ENCODE measurements at places on chromosomes 6 and 20. TPM values are rescaled to one million over a fixed set of nuclear protein-coding genes. Genes with fewer than 3 reads are reported as not detected.
A peak's percentile ranks its signal among the peaks of the same experiment; 100 is the strongest.

The RNGTT gene
- 20.1 TPM for total RNA-seq

The SIRPB1 gene
- 6.5 TPM for total RNA-seq

The SMOC2 gene
- not detected for total RNA-seq

The MAP1LC3A gene
- 0.99 TPM for total RNA-seq

The ZBTB46 gene
- 0.11 TPM for total RNA-seq

The TTK gene
- total RNA-seq, result 25.7 TPM

The SLC17A2 gene
- total RNA-seq, result not detected

The TFAP2D gene
- not detected for total RNA-seq

The HLA-DRB5 gene
- total RNA-seq, result 0.26 TPM

The KHDC1L gene
- total RNA-seq, result not detected

The PRRT1 gene
- 1.1 TPM for total RNA-seq

The C20orf204 gene
- total RNA-seq, result 9.8 TPM

The ZHX3 gene
- total RNA-seq, result 12.3 TPM

DNA sequence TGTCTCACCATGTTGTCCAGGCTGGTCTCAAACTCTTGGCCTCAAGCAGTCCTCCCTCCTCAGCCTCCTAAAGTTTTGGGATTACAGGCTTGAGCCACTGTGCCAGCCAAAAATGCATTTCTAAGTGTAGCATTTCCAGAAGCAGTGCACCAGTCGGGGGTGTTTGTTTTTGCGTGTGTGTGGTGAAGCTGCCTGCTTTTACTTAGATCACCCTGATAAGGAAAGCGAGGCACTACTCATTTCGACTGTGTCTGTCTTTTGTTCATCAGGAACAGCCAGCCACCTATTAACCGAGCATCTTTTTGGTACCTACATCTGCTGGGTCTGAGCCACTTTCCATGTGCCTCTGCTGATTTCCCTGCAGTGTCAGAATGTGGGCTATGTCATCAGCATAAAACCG is 18.7 kb downstream of the SIRT5 start:
- no peak for DNase-seq

DNA sequence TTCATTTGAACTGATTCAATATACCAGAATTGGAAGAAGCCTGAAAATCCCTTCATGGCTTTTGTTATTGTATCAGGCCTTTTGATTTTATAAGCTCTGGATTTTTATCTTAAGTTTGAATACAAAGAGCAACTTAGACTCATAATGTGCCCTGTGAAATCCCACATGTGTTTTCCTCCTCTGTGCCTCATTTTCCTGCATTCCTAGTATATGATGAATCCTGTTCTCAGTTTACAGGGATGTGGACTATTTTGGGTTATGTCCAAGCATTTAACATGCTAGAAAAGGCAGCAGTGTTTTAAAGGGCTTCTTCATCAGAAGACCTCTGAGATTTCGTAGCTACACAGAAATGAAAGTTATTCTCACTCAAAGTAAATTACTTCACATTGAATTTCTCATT is 455.0 kb downstream of the RFPL4B start:
- DNase-seq, result no peak

GRCh38 chr6:13863699-13864155 is 49.4 kb upstream of the MCUR1 start:
- no peak for DNase-seq

DNA sequence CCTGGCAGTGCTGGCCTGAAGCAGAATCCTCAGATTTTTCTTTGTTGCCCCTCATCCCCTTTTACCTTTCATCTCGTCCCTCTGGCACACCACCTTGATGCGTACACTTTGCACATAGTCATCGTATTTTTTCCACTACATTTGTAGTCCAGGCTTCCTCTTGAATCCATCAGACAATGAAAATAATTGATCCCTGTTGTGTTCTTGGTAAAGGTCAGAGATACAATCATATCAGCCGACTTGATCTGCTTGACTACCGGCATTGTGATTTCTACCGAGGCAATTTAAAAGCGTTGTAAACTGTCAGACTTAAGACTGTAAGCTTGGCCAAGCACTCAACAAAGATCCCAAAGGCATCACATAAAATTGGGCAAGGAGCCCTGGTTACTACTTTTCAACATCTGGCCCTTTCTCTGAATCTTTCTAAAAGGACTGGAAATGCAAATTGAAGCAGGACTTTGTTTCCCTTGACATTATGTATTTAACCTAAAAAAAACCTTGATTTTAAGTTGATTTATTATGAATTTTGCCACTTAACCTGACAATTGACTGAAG is 512.6 kb downstream of the LMBRD1 start:
- no peak for DNase-seq

DNA sequence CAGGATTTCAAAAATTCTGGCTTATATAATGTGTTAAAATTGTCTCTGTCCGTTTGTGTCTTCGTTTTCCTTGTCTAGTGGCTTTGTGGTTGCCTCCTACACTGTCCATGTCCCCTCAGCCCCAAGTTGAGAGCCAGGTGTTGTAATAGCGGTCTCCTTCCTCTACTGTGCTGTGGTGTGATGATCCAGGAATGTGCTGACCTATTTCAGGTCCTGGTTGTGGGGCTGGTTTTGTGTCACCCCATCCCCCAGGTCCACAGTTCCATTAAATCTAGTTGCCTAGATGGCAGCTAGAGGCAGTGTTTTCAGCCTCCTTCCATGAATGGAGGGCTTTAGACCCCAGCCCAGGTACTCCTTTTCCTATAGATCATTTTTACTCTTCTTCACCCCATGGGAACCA is 128.7 kb downstream of the DNAH8 start:
- DNase-seq, result no peak

- DNase-seq, result no peak
These were observed 2.9 kb downstream of the SLC44A4 start for GRCh38 chr6:31875877-31876276.

GRCh38 chr6:52544602-52545405 is 32.1 kb downstream of the TRAM2 start:
- no peak for DNase-seq

DNA sequence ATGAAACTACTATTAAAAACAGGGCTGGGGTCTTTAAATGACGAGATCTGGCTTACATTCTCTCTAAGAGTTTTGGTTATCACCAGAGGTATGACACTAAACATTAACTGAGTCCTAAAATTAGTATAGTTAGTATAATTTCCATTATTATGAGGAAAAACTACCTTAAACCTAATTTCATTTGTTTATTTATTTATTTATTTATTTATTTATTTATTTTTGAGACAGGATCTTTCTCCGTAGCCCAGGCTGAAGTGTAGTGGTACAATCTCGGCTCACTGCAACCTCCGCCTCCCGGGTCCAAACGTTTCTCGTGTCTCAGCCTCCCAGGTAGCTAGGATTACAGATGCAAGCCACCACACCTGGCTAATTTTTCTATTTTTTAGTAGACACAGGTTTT is 85.5 kb downstream of the RNGTT start:
- no peak for DNase-seq

GRCh38 chr20:32898729-32899128 is 40.0 kb downstream of the EFCAB8 start:
- DNase-seq, result no peak

GRCh38 chr6:33693186-33694105 is 18.1 kb downstream of the UQCC2 start:
- DNase-seq, result no peak

DNA sequence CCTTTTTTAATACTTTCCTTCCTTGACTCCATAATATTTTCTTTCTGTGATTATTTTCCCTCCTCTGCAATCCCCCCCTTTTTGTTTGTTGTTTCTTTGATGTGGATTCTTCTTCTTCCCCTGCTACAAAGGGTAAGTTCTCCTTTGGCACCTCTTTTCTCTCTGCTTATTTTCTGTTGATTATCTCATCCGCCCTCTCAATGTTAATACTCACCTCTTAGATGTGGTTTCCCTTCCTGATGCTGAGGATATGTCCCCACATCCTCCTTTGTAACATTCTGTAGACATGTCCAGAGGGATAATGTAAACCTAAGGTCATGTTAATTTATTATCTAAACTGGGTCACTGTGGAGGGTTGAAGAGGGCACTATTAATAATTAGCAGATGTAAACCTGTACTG is 17.7 kb downstream of the FLRT3 start:
- no peak for DNase-seq

- no peak for DNase-seq
These were observed 285.8 kb upstream of the TBX18 start for GRCh38 chr6:85050149-85050548.

- DNase-seq, result no peak
These were observed 90.4 kb downstream of the DLL1 start for GRCh38 chr6:170200458-170200891.

- no peak for DNase-seq
These were observed 20.6 kb upstream of the NKX2-2 start for GRCh38 chr20:21534453-21534852.

DNA sequence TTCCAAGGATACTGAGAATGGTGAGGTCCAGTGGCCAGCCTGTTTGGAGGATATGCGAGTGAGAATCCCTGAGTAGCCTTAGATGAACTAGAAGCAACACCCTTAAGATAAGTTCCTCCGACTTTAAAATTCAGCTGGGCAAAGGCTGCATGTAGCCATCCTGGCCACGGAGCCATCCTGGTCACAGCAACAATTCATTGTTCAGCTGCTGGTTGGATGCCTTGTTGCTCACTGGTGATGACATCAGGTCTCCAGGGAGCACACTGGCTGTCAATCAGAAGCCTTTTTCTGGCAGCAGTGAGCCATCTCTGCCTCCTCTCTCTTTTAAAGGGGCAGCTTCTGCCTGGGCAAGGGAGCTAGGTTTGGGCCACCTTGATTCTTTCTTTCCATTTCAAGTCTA is 22.4 kb upstream of the RIMS4 start:
- no peak for DNase-seq

- DNase-seq, result no peak
These were observed 26.1 kb downstream of the ZNF311 start for GRCh38 chr6:28978959-28979561.

- no peak for DNase-seq
These were observed 107.9 kb downstream of the DNAH8 start for GRCh38 chr6:38822963-38823362.

DNA sequence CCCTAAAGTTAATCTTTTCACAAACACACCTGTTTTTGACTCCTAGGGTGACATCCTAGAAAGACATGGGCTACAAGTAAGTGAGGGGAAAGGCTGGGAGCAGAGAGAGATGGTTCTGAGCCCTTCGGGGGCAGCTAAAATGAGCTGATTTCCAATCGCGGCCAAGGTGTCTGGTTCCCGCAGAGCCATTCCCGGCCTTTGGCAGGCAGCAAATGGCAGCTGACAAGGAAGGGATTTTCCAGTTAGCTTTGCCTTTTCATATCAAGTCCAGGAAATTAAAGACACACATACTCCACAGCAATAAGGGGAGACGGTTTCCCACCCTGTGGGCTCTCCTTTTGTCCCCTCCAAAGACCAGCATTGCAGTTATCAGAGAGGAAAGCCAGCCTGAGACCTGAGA is 228.5 kb downstream of the ZMYND8 start:
- no peak for DNase-seq

GRCh38 chr6:168712993-168713392 is 272.0 kb downstream of the SMOC2 start:
- DNase-seq, result no peak

GRCh38 chr6:150514806-150515380 is 84.8 kb upstream of the PLEKHG1 start:
- no peak for DNase-seq

- no peak for DNase-seq
These were observed 34.6 kb downstream of the PPARD start for GRCh38 chr6:35377002-35377401.

DNA sequence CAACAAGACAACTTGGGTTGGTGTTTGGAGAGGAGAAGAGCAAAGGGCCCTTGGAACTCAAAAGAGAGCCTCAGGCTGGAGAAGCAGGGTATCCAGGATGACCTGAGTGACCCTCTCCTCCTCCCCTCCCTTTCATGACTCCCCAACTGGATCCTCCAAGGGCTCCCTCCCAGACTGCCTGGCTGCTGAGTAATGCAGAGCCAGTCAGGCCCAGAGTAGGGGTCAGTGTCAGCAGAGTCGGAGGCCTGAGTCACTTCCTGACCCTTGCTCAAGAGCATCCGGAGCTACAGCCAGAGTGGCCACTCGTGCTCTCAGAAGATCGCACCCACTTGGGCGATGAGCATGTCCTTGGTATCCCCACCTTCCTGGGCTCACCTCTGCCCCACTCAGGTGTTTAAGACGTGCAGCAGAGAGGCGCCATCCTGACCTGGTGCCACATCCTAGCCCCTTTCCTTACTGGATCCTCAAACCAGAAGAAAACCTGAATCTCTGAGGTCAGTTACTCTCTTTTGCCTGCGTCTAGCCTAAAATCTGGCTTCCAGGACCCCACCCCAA is 2.8 kb upstream of the MAPK13 start:
- no peak for DNase-seq

- peak; percentile 44 for DNase-seq
These were observed 902 bp downstream of the SLC29A1 start for GRCh38 chr6:44224029-44224964.

DNA sequence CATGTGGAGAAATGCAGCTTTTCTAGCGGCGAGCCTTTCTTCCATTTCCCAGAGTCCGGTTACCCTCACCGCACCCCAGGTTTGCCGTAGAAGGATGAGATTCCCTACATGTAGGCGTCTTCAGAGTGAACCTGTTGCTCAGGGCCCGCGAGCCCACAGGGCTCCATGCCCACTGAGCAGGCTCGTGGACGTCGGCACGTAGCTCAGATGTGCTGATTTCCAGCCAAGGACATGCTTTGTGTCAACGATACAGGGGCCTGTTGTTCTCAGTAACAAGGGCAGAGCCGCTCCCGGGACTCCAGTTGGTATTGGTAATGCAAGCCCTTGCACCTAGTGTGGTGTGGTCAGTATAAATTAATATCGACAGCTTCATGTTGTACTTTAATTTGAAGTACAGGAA is 159.6 kb downstream of the MTHFD1L start:
- DNase-seq, result no peak

- DNase-seq, result no peak
These were observed 48.4 kb upstream of the CDYL start for GRCh38 chr6:4727671-4728435.

GRCh38 chr6:4962905-4963304 is 40.9 kb downstream of the RPP40 start:
- DNase-seq, result no peak

DNA sequence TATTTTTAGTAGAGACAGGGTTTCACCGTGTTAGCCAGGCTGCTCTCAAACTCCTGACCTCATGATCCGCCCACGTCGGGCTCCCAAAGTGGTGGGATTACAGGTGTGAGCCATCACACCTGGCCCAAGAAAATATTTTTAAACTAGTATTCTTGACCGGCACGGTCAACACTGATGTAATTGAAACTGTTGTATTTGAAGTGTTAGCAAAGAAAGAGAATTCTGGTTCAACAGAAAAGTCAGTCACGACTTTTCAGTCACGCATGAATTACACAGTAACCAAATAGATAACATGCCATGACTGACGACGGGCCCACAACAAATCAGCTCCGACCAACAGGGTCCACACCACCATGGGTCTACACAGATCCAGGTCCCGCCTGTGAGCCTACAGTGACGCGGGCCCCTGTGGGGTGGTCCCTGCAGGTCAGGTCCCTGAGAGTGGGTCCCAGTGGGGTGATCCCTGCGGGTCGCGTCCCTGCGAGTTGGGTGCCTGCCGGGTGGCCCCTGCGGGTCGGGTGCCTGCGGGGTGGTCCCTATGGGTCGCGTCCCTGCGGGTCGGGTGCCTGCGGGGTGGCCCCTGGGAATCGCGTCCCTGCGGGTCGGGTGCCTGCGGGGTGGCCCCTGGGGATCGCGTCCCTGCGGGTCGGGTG is 1.0 kb downstream of the GMEB2 start:
- peak; percentile 57 for DNase-seq

- no peak for DNase-seq
These were observed 67.7 kb downstream of the SLC16A10 start for GRCh38 chr6:111154981-111155380.

- DNase-seq, result no peak
These were observed 20.8 kb upstream of the NRSN1 start for GRCh38 chr6:24105191-24105590.

GRCh38 chr20:1345030-1345755 is 16.3 kb upstream of the SDCBP2 start:
- no peak for DNase-seq

GRCh38 chr6:157823528-157824370 is 703 bp downstream of the SNX9 start:
- DNase-seq, result peak; percentile 67

Data from activated naive CD8-positive, alpha-beta T cell treated with anti-CD3 and anti-CD28 coated beads, Interleukin-2, amount 10 ng/mL, durations not matched to agents 7 days and 5 days (primary cell).